ENCODE measurements at places on chromosomes 12 and 14.

DNA sequence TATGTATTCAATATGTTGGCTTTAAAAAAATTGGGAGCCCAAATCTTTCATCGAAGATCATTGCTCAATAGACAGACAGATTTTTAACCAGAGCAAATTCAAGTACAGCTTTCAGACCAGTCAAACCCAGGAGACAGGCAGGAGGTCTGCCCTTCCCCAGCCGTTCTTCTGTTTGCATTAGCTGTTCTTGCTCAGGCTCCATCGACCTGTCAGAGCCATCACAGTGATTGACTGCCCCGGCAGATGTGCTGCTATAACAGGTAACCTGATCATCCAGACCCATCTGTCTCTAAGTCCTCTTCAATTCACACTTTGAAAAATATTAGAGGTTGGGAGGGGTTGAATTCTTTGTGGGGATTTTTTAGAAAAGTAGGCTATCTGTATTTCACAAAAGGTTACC lies 453.5 kb downstream of the FOXG1 start:
- DNase-seq: no peak

- no peak for DNase-seq
Measured at GRCh38 chr12:8844665-8845064, 22.2 kb downstream of the A2ML1 start.

DNA sequence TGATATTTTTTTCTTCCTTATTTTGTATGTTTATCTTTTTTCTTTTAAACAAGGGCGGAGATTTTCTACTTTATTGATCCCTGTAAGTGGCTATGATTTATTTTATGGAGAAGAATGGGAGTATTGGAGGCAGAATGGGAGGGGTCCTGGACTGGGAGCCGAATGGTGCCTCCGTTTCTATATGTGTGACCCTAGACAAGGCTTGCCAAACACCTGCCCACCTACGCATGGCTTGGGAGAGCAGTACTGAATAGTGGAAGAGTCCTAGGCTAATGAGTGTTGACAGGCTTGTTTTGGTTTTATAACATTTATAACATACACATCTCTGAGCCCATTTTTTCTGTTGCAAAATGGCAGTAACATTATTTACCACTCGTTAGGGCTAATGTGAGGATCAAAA lies 29.0 kb downstream of the STK38L start:
- DNase-seq: no peak

GRCh38 chr14:100387450-100387849 lies 64.3 kb downstream of the SLC25A47 start:
- no peak for DNase-seq

- no peak for DNase-seq
Measured at GRCh38 chr14:56333359-56334292, 215.4 kb downstream of the PELI2 start.

GRCh38 chr12:17971850-17972249 lies 118.1 kb downstream of the RERGL start:
- DNase-seq: no peak

DNA sequence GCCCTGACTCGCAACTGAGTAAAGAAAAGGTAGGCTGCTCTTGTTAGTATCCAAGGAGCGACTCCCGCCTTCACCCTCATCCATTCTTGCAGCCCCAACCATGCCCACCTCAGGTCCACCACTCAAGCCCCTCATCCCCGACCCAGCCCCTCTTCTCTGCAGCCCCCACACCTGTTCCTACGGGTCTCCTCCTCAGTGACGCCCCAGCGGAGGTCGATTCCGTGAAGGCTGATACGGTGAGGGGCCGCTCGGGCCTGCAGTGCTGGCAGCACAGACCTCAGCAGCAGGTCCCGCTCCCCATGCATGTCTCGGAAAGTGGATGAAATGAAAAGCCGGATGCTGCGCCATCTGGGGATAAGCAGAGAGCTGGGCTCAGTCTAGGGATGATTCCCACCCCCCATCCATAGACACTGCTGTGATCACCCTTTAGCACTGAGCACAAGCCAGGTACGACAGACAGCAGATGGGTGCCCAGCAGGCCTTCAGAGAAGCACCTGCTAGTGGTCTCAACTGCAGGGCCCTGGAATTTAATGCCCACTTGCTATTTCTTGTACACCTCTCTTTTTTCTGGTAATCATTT lies 26.9 kb downstream of the TEP1 start:
- DNase-seq: no peak

DNA sequence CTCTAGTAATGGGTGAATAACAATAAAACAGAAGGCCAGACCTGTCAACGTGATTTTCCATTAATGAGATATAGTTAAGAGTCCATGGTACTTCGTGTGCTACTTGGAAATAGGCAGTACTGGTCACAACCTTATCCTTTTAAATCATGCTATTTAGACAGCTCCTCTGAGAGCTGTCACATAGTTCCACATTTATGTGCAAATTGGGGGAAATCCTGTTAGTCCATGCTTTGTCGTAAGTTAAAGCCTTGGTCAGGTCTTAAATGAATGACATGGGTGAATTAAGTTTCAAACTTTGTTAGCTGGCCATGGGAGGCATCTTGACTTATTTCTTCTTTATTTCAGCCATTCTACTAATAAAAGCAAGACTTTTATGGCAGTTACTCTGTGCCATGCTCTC lies 11.9 kb upstream of the BHLHE41 start:
- no peak for DNase-seq

DNA sequence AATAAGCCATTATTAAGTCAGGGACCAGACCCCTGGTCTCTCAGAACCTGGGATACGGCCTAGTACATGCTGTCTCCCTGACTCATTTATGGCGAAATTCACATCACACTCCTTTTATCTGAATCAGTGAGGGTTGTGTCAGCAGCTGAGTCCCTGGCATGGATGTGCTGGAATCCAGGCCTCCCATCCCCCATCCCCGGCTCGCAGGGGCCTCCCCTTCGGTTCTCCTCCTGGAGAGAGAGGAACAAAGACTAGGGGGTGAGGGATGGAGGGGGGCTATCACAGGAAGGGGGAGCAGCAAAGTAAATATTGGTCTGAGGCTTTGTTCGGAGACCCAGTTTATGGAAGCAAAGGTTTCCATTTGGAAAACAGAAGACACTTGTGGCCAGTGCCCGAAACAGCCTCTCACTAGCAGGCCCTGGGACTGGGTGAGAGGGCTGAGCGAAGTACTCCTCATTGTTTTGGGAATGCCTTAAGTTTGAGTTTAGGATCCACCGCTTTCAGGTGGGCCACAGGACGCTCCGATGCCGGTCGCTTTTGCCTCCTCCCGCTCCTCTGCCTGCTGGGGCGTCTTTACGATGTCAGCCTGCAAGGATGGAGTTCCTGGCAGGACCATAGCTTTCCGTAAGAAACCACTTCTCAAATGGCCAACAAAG lies 145.0 kb downstream of the PRKCH start:
- peak; percentile 46 for DNase-seq

DNA sequence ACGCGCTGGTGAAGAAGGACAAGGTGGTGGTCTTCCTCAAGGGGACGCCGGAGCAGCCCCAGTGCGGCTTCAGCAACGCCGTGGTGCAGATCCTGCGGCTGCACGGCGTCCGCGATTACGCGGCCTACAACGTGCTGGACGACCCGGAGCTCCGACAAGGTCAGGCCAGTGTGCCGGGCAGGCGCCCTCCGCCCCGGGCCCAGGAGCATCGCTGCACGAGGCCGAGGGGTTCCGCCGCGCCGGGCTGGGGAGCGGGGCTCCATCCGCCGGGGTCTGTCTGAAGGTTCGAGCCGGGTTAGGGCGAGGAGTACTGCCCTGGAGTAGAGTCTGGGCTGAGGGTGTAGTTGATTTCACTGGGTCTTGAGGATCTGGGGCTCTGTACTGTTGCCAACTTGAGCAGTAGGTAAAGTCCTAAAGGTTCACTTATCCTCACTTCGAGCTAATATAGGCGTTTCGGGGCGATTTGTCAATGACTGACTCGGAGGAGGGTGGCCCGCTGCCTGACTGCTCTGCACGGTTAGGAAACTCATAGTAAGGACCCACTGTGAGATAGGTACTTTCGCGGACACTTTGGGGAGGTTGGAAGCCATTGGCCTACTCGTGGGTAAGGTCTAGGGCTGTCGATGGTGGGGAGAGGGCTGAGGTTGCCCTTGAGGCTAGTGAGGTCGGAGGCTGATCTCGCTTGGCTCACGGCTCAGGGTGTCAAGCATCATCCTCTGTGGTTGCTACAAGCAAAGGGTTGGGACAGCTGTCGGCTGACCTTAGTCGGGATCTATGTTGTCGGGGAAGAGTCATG lies 574 bp downstream of the GLRX5 start:
- no peak for DNase-seq

DNA sequence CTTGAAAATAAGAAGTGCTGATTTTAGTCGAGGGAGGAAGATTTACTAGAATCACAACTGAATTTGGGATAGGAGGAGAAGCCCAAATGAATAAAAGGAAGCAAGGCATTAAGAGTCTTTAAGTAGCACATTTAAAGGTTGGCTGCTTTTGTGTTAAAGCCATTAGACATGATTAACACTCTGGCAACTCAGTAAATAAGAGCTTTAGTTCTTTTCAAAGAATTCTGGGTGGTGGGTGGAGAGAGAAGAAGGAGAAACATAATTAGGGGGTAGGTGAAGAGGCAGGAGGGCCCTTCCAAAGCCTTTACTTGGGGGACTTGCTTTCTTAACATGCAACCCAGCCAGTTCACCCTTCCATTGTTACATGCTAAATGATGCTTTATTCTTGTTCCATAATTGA lies 284.6 kb upstream of the SEL1L start:
- no peak for DNase-seq

DNA sequence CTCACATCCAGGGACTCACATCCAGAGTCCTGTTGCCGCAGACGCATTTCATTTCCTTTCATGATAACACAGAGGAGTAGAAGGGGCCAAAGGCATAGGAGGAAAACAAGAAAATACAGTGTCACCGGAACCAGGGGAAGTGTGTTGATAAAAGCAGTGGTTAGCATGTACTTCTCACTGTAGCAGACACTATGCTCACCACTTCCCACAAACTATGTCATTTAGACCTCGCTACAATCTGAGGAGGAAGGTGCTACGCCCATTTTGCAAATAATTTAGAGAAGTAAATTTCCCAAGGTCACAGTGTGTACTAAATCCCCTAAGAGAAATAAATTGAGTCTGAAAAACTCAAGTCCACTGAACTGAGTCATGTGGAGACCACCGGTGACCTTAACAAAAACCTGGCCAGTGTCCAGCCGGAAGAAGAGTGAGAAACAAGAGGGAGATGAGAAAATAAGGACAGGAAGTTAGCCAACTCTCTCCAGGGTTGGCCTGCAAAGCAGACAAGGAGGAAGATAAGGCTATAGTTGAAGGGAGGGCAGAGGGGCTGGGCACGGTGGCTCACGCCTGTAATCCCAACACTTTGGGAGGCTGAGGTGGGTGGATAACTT lies 25.8 kb upstream of the TMCC3 start:
- DNase-seq: no peak

- no peak for DNase-seq
Measured at GRCh38 chr12:82644896-82645295, 41.8 kb upstream of the TMTC2 start.

- DNase-seq: no peak
Measured at GRCh38 chr12:89597770-89598169, 71.9 kb upstream of the POC1B start.
